ENCODE measurements at places on chromosomes 4 and X.

GRCh38 chrX:18898492-18898891 lies 85.4 kb downstream of the PHKA2 start:
- no peak for DNase-seq

DNA sequence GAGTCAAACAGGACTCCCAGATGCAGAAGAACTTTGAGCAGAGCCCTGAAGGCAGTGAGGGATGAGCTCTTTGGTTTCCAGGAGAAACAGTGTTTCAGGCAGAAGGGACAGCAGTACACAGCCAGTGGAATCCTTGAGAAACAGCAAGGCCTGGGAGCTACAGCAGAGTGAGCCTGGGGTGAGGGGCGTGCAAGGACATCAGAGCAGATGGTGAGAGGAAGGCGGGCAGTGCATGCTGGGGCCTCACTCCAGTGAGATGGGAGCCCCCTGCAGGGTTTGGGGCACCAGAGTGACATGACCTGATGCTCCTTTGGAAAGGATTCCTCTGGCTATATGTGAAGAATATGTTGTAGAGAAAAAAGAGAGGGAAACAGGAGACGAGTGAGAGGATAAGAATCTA lies 98.1 kb upstream of the EGFL6 start:
- DNase-seq: no peak

DNA sequence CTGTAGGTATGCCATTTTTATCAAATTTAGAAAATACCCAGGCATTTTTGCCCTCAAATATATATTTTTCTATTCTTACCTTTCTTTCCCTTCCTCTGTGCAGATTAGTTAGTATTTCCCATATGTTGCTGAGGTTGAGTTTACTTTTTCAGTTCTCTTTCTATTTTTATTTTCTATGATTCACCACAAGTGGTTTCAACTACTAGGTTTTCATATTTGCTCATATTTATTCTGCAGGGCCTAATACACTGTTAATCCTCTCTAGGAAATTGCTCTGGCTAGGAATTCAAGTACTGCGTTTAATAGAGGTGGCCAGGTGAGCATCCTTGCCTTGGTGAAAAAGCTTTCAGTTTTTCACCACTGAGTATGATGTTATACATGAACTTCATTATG lies 1535.3 kb upstream of the PCDH10 start:
- DNase-seq: no peak

DNA sequence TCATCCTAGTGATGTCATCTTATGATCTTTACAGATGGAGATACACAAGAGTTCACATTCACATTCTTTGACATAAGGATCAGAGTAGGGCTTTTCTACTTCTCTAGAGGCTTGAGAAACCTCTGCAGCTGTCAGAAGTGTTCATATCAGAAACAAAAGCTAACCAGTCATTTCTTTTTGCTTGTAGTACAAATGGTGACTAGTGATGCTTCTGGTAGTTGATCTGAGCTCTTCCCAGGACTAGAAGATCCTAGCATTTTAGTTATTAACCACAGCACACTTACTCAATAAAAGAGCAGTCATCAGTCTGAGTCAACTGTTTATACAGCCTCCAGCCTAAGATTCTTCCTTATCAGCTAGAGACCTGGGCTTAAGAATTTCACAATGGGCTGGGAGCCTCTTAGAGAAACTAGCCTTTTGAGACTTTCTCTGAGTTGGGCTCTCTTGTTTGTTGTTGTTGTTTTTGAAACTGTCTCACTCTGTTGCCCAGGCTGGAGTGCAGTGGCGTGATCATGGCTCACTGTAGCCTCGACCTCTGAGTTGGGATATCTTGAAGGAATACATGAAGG lies 84.1 kb downstream of the TMEM164 start:
- DNase-seq: peak; percentile 87

- peak; percentile 53 for DNase-seq
Observed at GRCh38 chrX:46628460-46629371, 55.2 kb downstream of the CHST7 start.

- DNase-seq: no peak
Observed at GRCh38 chrX:72313707-72314641, 8.3 kb upstream of the CITED1 start.

- no peak for DNase-seq
Observed at GRCh38 chr4:172393220-172393619, 580.0 kb downstream of the GALNTL6 start.

DNA sequence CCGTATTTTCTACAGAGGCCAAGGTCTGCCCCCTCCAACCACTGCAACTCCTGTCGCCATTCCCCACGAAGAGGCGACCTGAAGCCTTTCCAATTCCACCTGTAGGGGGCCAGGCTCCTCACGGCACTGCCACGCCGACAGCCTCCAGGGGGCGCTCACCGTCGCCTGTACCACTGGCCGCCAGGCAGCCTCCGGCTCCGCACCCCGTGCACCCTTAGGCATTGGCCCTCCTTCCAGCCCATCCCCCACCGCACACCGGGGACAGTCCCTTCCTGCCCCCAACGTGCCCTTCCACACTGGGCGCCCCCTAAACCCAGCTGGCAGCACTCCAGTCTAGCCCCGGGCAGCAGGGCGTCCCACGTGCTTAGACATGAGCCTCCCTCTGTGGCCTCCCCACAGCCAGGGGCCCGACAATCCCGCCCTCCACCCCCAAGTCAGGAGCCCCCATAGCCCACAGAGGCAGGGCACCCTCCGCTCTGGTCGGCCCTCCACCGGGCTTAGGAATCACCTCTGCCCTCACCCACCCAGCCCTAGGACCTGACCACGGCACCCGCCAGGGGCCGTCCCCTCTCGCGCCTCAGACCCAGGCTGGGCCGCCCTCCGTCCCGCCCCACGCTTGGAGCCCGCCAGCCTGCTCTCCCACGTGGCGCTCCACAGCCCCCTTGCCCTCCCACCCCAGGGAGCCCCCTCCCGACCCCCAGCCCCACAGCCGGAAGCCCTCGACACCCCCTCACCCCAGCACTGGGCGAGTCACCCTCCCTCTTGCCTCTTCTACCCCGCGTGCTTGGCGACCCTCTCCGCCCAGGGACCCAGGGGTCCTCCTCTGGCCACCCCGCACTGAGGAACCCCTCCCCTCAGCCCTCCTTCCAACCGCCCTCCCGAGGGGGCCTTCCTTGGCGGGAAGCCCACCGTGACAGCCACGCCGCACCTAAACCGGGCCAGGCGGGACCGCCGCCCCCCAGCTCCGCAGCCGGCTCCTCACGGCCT lies 711 bp downstream of the PNMA6E start:
- no peak for DNase-seq

DNA sequence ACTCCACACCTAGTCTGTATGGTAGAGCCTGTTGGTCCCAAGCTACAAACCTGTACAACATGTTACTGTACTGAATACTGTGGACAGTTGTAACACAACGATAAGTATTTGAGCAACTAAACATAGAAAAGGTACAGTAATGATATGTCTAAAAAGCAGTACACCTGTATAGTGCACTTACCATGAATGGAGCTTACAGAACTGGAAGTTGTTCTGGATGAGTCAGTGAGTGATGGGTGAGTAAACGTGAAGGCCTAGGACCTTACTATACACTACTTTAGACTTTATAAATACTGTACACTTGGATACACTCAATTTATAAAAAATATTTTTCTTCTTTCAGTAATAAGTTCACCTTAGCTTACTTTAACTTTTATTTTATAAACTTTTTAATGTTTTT lies 104.0 kb downstream of the TMA16 start:
- DNase-seq: no peak

DNA sequence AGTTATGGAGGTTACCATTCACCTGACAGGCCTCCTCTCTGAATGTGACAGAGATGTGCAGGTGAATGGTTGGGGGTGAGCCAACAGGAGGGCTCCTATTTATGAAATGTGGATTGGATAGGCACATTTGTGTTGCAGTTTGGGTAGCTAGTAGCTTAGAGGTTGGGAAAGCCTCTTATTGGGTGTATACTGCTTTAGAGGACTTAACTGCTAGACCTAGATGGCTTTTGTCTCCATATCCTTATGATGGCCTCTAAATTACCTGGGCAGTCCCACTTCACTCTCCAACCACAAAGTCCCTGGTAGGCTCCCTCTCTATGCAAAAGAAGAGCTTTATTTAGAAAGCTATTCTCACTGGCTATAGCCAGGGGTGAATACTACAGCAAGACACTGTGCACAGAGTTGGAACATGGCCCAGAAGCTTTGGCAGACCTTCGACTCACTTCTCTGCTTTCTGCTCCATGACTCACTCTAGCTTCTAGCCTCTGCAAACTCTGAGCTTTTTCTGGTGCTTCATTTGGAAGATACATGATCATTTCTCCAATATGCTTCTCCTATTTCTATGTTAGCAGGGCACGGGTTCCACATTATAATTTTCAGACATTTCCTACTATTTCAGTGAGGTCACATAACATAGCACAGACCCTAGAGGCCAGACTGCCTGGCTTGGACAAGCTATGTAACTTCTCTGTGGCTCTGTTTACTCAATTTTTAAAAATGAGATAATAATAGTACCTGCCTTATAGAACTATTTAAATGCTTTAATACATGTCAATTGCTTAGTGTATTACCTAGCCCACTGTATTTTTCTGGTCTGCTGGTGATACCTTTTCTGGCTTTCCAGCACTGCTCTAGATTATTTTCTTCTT lies 6.0 kb upstream of the VGLL1 start:
- DNase-seq: peak; percentile 84

GRCh38 chr4:21242163-21242562 lies 541.9 kb downstream of the PACRGL start:
- DNase-seq: no peak

- DNase-seq: no peak
Observed at GRCh38 chr4:15601862-15602261, 53.3 kb downstream of the FBXL5 start.

DNA sequence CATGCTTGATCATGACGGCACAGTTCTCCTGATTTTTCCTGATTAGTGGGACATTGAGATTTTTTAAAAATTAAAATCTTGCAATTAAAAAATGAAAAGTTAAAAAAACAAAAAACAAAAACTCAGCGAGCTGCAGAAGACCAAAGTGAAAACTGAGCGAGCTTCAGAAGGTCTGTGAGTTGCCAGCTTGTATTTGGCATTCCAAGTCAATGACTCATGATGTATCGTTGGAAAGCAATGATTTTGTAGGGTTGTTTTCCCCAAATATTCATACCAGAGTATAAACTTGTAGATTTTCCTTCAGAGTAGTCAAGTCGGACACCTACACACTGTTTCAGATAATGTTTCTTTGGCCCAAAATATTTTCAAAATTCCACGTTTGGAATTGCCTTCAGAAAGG lies 76.9 kb downstream of the LRRC66 start:
- DNase-seq: no peak

GRCh38 chr4:8289956-8290700 lies 20.6 kb downstream of the HTRA3 start:
- DNase-seq: no peak

GRCh38 chr4:98643755-98644154 lies 14.7 kb downstream of the TSPAN5 start:
- DNase-seq: no peak

- no peak for DNase-seq
Observed at GRCh38 chrX:32084757-32085156, 1012.9 kb upstream of the FTHL17 start.

All from astrocyte of the spinal cord (primary cell).